ENCODE measurements at places on chromosomes 1 and 21.

- no peak for DNase-seq
Measured at GRCh38 chr1:84960371-84960770, 36.5 kb downstream of the MCOLN2 start.

- DNase-seq = no peak
Measured at GRCh38 chr1:74012583-74012982, 185.4 kb downstream of the LRRIQ3 start.

- DNase-seq = no peak
Measured at GRCh38 chr1:65339866-65340468, 30.6 kb downstream of the DNAJC6 start.

DNA sequence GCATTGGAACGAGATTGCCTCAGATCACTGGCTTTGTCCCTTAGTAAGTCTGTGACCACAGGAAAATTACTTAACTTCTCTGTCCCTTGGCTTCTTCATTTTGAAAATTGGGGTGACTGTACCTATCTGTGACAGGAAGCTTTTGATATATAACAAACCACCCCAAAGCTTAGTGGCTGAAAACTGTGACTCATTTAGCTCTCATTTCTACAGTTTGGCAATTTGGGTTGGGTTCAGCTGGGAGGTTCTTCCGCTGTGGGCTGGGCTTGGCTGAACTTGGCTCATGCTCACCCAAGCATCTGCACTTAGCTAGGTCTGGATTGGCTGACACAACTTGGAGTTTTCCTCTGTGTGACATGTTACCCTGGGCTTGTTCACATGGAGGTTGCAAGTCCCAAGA is 14.0 kb downstream of the C1orf94 start:
- no peak for DNase-seq

DNA sequence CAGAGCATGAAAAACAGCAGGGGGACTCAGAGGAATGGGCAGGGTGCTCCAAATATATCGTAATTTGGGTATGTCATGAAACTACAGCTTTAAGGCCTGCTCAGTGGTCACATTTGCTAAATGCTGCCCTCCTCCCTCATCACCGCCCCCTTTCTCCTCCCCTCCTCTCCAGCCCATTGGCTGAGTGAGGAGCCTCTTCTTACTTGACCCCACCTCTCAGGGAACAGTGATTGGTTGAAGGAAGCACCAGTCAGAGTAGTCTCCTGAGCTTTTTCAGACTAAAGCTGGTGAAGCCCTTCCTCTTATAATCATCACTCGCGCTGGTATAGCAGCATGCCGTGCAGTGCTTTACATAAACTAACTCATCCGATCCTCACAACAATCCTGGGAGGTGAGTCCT is 10.0 kb upstream of the TTC39A start:
- DNase-seq = no peak

DNA sequence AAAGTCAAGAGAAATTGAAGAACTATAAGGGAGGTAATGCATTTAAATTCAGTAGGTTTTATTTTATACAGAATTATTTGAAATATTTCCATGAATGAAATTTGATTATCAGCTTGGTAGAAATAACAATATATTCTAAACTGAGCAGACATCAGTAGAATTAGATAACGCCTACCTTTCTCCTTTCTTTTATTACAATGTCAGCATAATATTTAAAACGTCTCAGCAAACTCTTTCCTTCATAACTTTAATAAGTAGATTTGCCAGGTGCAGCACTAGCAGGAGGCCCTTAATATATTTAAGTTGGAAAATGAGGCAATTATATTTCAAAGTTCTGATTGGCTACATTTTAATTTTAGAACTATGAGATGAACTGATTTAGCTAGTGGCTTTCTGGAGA is 298.8 kb downstream of the BRINP3 start:
- DNase-seq = no peak

- no peak for DNase-seq
Measured at GRCh38 chr1:172926070-172926469, 124.7 kb downstream of the TNFSF18 start.

GRCh38 chr1:228906223-228906860 is 171.1 kb downstream of the RHOU start:
- DNase-seq = peak; percentile 64

DNA sequence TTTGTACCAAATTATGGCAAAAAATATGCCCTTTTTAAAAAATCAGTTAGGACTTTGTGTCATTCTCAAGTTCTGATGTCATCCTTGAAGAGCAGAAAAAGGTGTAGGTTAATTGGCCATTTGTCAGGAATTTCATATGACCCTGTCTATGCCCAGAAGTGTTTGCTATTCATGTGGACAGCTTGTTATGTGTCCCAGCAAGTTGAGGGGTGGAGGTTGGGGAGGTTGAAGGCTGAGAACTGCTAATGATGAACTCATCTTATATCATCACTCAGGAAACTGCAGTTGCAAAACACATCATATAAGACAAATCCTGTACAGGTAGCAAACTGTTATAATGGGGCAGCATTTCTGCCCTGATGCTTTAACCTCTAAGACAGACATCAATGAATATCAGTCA is 106.5 kb downstream of the PHTF1 start:
- DNase-seq = no peak

- no peak for DNase-seq
Measured at GRCh38 chr1:110192541-110192940, 17.6 kb upstream of the KCNC4 start.

- DNase-seq = no peak
Measured at GRCh38 chr21:45115141-45115540, 40.8 kb downstream of the ADARB1 start.

- no peak for DNase-seq
Measured at GRCh38 chr1:175702079-175702795, 41.2 kb downstream of the TNR start.

DNA sequence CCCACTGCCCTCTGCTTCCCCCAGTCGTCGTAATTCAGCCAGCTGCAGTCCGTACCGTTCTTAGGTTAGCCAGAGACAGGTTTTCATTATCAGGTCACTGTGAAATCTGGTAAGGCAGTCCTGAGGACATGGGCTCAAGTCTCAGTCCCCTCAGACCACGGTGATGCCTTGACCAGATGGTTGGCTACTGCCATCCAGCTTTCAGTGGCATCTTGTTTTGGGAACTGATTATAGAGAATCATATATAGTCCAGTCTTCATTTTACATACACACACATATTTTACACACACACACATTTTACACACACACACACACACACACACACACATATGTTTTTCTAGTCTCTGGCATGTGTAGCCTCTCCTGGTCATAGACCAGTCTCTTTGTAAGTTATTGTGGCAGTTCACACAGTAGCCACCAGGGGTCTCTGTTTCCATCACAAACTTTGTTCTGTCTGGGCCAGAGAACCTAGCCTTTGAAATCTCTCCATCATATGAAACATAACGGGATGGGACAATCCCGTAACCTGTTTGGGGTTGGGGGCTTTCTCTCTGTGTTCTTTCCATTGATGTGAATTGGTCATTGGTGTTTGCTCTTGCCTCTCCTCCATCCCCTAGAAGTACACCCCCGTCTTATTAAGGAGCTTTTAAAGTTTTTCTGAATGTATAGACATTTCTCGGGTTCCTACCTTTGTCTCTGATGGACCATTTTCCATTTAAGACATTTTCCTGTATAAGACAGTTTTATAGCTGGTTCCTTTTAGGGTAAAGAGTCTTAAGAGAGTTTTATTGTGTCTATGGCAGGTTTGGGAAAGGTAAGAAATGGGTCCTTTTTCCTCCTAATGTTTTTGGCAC is 8.4 kb upstream of the IKBKE start:
- DNase-seq = peak; percentile 1

DNA sequence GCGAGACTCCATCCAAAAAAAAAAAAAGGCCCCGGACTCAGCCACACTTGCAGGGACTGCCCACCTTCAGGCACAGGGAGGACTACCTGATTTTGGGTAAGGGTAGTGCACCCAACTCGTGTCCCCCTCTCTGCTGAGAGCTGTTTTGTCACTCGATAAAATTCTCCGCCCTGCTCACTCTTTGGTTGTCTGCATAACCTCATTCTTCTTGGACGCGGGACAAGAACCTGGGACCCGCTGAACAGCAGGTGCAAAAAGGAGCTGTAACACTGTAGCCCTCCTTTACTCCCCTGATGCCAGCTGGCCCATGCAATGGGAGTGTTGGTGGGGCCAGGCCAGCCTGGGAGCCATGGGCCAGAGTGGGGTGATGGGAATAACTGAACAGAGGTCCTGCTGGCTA is 10.6 kb downstream of the S100B start:
- DNase-seq = no peak

DNA sequence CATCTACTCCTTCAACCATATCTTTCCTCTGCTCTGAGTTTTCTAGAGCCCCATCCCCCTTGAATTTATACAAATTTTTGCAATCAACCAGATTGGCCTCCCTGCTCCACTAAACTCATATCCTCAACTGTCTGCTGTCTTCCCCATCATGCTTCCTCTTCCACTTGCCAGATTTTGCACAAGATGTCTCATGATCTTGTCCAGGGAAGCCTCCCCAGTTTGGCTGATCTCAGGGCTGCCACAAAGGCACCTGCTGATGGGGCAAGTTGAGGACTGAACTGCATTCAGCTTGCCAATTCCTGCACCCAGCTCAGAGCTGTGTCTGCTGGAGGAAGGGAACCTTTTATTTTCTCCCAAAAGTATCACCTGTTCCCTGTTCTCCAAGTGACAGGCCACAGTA is 3.9 kb upstream of the KCNJ9 start:
- DNase-seq = no peak

DNA sequence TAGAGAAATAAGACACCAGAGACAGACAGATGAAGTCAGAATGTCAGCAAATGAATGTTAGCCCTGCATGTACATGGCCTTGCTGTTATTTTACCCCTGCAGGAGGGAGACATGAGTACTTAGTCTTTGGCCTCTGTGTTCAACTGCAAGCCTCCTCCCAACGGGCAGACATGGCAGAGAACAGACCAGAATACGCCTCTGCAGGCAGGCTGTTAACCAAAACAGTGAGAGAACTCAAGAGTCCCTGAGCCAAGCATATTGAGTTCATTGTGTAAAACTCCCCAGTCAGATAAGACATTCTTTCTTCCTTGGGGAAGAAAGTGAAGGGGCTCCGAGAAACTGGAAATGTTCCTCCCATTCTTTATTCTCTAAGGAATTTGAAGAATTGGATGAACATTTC is 150.9 kb downstream of the PHTF1 start:
- DNase-seq = no peak

GRCh38 chr1:91846007-91846638 is 39.8 kb downstream of the TGFBR3 start:
- no peak for DNase-seq

DNA sequence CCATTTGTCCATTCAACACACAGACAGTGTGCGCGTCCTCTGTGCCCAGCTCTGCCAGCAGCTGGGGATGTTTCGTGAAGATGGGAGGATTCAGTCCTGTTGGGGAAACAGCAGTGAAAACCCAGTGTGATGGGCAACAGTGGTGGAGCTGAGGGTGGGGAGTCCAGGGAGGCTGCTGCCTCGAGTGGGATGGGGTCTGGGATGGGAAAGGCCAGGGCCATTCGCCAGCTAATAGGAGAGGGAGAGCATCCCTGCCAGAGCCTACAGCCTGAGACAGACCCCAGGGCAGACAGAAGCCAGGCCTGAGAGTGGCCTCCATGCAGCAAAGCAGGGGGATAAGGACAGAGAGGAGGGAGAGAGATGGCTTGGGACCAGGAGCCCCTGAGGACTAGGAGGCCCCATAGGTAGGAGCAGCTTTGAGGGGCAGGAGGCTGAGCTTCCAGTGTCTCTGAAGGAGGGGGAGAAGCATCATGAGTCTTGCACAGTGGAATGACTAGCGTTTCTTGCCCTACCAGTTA is 252.6 kb downstream of the NPHP4 start:
- no peak for DNase-seq

DNA sequence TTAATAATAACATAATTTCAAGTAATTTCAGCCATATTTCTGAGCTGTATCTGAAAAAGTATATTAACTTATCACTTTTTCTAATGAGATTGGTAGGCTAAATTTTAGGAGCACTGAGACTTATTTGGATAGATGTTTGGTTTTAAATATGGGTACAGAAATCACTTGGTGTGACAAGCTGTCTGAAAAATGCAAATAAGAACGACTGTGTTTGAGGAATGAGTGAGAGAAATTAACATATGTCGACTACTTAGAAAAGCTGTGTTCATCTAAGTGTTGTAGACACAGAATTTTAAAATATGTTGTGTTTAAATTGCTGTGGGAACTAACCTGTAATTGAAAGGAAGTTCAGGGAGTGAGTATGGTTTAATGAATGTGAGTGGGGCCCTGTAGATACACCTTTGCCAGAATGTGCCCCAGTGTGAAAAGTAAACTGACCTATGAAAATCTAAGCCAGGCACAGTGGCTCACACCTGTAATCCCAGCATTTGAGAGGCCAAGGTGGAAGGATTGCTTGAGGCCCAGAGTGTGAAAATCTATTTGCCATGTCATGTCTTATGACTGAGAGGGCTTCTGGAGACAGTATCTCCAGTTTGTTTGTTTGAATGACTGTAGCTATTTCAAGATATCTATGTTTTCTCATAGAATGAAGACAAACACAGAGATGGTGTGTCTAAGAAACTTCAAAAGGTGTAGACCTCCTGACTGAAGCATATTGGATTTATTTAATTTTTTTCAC is 53.8 kb upstream of the LRRC8C start:
- peak; percentile 40 for DNase-seq

GRCh38 chr1:40423264-40423642 is 27.0 kb upstream of the ZFP69B start:
- DNase-seq = no peak

DNA sequence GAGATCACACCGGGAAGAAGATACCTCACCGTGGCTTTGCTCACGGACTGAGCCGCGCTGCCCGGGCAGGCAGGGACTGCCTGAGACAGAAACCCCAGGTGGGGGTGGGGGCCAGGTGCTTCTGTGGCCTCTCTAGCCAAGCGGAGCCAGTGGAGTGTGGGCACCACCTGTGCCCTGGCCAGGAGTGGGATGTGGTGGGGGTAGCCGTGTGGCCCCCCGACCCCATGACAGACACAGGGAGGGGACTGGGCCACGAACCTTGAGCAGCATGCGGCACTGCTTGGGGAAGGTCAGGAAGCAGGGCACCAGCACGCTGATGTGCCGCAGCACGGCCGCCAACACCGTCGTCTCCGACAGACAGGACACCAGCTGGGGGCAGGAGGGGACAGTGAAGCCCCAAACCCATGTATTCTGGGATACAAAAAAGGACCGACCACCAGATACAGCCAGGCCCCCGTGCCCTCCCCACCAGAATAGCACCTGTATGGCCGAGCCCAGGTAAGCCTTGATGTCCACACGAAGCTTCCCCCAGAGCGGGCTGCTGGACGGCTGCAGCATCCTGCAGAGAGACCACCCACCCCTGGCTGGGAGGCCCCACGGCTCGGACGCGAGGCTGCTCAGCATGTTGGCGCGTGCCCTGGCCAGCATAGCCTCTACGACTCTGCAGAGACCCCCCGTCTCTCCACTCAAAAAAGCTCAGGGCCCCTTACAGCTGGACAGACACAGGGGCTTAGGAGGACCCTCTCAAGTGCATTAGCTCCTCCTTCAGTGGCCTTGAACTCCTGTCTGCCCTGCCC is 5.3 kb downstream of the NOC2L start:
- DNase-seq = no peak

DNA sequence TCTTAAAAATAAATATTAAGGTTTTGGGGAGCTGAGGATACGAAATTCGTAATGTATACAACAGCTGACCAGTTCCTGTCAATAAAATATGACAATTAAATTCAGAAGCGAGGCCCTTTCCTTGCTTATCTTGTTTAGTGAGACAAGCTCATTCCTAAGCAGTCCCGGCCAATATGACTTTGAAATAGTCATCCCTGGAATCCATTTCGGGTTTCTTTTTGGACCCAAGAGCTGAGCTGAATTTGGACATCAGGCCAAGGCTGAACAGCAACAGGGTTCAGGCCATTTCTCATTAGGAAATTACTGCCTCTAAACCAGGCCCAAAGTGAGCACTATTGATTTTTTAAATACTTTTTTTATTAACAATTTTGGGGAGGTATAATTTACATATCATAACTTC is 17.3 kb upstream of the FMN2 start:
- no peak for DNase-seq
